RCC 7860 (cell line): ENCODE measurements at places on chromosomes 1 and 21.
A peak's percentile ranks its signal among the peaks of the same experiment; 100 is the strongest.

GRCh38 chr1:111737216-111738132 is 1.7 kb downstream of the INKA2 start:
- no peak for DNase-seq

DNA sequence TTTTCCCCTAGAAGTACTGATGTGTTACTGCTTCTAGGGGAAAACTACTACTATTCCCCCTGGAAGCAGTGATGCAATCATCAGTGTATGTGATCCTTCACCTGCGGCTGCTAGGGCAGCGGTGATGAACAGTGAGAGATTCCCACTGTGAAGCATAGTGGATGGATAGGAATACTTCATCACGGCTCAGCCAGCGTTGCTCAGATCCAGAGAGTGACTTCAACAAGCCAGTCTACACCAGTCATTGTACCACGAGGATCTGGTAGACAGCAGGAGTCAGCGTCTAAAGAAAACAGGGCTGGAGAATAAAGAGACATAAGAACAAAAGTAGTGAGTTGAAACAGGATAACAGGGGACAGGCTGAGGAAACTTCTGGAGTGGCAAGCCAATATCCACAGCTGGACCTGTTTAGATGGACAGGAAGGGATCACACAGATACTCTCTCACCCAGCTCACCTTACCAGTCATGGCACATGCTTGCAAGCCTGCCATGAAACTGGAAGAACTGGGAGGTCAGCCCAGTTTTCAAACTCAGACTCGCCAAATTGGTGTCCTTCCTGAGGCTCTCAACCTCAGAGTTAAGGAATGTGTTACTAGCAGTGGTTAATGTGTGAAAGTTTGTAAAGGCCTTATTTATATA is 42.4 kb upstream of the LRRC52 start:
- DNase-seq = no peak

DNA sequence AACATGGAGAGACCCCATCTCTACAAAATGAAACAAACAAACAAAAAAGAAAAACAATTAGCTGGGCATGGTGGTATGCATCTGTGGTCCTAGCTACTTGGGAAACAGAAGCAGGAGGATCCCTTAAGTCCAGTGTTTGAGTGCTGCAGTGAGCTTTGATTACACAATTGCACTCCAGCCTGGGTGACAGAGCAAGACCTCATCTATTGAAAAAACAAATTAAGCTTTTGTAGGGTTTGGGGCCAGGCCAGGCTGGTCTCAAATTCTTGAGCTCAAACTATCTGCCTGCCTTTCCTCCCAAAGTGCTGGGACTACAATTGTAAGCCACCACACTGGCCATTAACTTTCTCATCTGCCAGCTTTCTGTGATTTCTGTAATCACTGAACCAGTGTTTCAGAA is 27.2 kb downstream of the NIPAL3 start:
- no peak for DNase-seq

- DNase-seq = no peak
These were observed 2.5 kb downstream of the COL6A2 start for GRCh38 chr21:46100426-46100825.

- DNase-seq = no peak
These were observed 23.3 kb downstream of the SH3BP5L start for GRCh38 chr1:248802454-248802853.

- no peak for DNase-seq
These were observed 1.9 kb upstream of the PADI2 start for GRCh38 chr1:17120962-17121837.

GRCh38 chr1:46484783-46485490 is 4.7 kb upstream of the DMBX1 start:
- no peak for DNase-seq

DNA sequence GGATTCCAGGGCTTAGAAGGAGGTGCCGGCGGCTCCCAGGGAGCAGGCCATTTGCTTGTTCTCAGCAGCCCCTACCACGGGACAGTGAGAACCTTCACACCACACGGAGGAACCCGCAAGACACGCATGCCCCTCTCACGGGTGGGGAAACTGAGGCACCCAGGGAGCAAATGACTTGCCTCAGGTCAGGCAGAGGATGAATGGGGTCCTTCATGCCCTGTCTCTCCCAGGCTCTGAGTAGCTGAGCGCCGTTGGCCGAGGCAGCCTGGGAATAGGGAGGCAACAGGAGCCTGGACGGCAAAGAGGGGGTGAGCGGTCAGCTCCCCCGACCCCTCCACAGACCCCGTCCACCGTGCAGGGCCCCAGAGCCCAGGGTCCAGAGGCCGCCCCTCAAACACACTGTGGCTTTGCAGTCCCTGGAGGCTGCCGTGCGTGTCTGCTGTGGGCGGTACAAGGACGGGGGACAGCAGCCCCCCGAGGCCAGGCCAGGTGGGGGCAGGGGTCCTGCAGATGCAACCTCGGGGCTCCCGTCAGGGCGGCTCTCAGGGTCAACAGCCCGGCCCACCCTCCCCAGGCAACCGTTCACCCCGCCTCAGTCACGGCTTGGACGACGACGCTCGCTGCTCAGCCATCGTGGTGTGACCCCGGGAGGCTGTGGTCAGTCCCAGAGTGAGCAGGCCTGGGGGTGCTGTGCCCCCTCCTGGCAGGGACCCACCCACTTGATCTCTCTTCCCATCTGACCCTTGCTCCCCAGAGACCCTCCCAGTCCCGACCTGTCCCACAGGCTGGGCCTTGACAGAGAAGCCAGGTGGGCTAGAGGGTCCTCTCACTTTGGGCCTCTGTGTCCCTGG is 15.8 kb upstream of the COL6A2 start:
- no peak for DNase-seq

- DNase-seq = no peak
These were observed 43.1 kb upstream of the FOXO6 start for GRCh38 chr1:41318135-41318534.

DNA sequence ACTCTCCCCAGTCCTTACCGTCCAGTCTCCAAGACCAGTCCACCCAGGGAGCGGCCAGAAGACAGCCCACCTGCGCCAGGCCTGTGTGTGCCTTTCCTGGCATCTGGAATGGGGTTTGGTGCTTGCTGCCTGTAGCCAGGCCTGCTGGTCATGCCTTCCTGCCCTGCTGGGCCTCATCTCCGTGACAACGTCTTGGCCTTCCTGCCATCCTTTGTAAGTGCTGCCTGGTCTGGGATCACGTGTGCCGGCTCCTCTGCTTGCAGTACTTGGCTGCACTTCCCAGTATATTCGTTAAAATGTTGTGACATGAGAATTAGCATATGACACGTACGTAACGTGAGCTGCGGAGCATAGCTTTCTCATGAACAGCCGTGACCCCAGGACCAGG is 145.3 kb upstream of the COL6A1 start:
- no peak for DNase-seq

DNA sequence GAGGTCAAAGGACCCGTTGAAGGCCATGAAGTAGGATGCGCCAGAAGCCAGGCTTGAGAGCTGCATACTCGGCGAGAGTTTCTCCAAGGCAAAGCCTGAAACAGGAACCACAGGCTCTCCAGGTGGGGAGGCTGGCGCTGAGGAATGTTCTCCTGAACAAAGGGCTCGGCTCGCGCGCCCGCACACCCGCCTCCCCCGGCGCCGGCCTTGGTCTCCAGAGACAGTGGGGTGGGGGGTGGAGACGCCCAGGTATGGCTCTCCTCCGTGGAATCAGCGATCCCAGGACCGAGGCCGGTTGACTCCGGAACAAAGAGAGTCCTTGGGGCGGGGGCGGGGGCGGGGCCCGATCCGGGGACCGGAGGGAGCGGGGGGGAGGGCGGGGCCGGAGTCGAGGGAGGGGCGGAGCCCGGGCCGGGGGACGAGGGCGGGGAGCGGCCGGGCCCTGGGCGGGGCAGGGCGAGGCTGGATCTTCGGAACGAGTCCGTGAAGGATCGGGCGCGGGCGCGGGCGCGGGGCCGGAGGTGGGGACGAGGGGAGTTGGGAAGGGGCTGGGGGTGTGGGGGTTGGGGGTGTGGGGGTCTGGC is 85.0 kb downstream of the NKAIN1 start:
- peak; percentile 51 for DNase-seq

DNA sequence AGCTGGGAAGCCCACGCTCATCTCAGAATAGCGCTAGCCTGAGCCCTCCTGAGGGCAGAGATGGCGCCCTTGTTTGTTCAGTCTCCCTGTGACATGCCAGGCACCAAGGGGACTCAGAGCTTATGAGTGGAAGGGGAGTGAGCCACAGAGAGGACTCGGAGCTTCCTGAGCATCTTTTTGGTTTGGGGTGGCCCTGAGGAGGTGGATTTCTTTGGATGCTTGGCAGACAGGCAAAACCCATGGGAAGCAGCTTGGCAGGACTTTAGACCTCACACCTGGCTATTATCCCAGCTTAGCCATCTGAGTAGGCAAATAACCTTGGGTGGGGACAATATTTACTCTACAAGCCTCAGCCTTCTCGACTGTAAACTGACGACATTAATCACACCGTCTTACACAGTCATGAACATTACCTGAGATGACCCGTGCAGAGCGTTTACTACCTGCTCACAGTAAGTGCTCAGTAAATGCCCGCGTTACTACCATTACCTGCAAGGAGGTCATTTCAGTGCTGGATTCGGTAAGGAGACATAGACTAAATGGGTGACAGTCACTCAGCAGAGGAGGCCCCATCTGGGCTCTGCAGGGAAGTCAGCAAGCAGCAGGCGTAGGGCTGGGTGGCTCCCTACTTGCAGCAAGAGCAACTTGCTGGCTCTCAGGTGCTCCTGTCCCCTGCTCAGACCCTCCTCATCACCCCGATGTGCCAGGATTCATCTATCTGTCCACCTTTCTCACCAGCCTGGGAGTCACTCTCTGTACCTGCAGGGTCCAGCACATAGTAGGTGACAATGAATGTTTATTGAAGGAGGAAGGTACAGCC is 54.9 kb downstream of the KLHDC7A start:
- DNase-seq = no peak

GRCh38 chr1:198245379-198245778 is 88.6 kb downstream of the NEK7 start:
- no peak for DNase-seq

GRCh38 chr21:35048706-35049617 is at the start of gene RUNX1:
Gene RUNX1 (minus strand): TSS chr21:35049302.
- peak; percentile 97 for DNase-seq

DNA sequence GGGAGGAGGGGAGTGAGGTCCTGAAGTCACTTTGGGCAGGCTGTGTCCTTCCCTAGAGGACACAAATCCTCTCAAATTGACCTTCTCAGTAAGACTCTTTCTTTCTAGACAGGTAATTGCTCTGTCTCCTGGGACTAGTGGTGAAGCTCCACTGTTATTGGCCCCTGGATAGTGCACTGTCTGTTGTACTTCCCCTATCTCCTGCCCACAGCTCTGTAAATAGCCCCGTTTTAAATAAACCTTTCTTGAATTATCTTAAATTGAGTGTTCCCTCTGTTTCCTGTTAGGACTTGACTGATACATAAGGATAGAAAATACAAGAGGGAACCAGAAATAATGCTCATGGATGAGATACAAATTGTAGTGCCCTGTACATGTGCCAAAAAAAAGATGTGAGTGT is 229.5 kb upstream of the USP24 start:
- DNase-seq = no peak

DNA sequence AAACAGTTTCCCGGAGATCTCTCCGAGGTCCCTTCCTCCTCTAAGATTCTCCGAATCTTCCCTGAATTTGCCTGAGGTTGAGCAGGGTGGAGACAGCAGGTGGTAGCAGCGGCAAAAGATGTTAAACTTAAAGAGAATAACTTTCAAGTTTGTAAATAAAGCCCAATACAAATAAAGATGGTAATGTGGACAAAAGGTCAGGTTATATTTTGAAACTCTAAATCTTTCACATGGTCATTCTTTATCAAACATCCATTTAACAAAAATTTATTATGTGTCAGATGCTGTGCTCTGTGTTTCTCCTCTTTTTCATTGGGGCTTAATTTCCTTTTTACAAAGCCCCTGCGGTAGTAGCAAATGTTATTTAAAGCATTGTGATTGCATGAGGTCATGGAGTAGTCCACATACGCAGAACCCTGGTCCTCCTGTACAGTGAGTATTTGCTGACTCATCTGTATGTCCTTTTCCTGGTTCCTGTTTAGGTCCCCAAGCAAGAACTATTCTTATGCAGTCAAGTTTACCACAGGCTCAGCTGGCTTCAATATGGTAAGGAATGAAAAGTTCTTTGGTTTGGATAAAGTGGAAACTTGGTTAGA is 119.2 kb downstream of the ITSN1 start:
- peak; percentile 97 for DNase-seq

DNA sequence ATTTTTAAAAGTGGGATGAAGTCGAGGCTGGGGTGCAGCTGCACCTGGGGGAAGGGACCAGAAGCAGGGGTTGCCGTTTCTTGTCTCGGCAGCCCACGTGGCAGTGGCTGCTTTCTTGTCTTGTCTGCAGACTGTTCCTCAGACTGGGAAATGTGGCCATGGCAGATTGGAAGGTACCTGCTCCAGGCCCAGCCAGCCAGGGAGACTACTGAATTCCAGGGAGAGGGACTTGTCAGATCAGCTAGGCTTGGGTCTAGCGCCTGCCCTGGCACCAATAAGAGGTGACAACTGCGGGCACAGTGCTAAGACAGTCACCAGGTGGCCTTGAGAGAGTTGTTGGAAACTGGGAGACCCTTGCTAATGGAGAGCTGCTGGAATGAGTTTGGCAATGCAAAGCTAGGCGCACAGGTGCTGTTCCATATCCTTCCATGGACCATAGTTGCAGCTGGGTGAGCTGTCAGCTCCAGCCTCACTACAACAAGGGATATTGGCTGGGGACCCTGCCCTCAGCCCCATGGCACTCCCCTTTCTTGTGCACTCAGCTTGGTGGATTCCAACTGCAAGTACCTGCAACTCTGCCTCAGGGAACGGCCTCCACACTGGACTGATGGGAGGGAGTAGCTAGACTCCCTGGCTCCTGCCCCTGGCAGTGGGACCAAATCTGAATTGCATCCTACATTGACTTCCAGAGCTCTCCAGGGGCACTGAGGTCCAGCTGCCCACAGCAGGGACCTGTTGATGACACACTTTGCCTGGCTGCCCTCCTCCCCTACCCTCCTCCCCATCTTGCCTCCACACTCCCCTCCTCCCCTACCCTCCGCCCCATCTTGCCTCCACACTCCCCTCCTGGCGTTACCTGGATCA is 9.9 kb upstream of the IL22RA1 start:
- DNase-seq = no peak

- no peak for DNase-seq
These were observed 489.7 kb upstream of the RGS18 start for GRCh38 chr1:191668525-191668924.

GRCh38 chr1:170010443-170010842 is 64.1 kb downstream of the KIFAP3 start:
- DNase-seq = no peak

GRCh38 chr1:243475966-243476365 is 220.1 kb downstream of the SDCCAG8 start:
- no peak for DNase-seq

DNA sequence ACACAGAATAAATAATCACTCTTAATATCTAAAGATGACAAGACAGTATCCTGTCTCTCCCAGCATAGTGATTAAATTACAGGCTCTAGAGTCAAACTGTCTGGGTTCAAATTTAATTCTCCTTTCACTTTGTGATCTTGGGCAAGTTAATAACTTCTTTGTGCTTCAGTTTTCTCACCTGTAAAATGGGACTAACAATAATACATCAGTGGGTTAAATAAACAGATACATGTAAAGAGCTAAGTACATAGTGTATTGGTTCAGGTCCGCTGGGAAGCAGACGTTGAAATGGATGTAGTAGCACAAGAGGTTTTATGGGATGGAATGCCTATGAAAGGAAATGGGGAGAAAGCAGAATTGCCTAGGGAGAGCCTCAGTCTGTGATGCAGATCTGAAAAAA is 10.7 kb downstream of the ZFYVE9 start:
- DNase-seq = no peak

GRCh38 chr1:170310014-170310405 is 164.3 kb downstream of the NTMT2 start:
- no peak for DNase-seq

GRCh38 chr1:218436997-218437396 is 91.9 kb downstream of the TGFB2 start:
- DNase-seq = no peak
